ENCODE measurements at places on chromosomes 2 and 18. TPM values are rescaled to one million over a fixed set of nuclear protein-coding genes. Genes with fewer than 3 reads are reported as not detected.

FBXO41 gene
- 0.68 TPM for total RNA-seq

DNA sequence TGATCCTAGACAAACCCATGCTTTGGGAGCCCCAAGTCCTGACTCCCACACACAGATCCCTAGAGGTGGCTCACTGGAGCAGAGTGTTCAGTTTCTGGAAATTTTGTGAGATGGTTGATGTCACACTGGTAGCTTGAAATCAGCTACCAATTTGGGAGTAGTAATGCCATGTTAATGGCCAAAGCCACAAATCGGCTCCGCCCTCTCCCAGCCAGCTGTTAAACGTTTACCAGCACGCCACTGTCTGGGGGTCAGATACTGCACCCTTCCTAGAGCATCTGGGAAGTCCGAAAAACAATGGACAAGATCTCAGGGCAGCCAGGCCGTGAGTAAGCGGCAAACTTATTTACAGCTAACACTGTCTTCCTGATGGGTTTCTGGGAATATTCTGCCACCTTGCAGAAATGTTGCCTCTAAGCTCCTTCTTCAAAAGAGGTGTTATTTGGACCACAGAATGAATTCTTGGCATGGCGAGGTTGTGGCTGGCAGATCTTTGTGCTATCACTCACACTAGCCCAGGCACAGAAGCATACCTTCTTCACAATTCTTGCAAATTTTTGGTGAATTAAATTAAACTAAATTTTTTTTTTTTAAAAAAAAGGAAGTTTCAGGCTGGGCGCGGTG lies 60.2 kb upstream of the FZD7 start:
- no peak for DNase-seq

- no peak for DNase-seq
Observed at GRCh38 chr2:88892207-88892606, 200.7 kb downstream of the RPIA start.

DNA sequence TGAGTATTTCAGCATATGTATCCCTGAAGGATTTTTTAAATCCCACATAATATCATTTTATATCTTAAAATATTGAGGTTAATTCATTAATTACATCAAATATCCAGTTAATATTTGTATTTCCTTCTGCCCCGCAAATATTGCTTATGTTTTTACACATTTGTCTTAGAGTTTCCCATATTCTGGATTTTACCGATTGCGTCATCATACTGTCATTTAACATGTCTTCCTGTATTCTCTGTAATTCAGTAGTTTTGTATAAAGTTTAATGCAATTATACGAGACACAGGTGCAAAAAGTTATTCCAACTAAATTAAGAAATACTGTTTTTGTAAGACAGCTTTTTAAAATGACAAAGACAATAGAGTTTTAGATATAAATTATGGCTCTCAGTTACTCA lies 33.5 kb upstream of the UBXN4 start:
- DNase-seq = no peak

GRCh38 chr2:34799556-34799955 lies 1200.5 kb upstream of the FAM98A start:
- no peak for DNase-seq
